ENCODE measurements at places on chromosomes 2 and 18.
A peak's percentile ranks its signal among the peaks of the same experiment; 100 is the strongest.

DNA sequence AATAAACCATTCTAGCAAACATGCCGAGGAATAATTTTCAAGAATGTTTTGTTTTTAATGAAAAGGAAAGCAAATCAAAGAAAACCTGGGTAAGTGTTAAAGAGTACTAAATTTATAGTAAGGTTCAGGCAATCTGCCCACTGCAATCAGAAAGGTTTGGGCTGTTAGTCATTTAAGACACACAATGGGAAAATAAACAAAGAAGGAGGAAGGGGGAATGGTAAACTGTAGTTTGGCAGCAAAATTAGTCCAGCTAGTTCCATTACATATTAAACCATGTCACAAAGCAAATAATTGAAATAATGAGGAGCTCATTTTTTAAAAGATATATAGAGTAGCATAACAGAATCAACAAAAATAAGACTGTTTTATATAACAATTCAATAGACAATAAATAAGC is 87.5 kb upstream of the COPS8 start:
- no peak for DNase-seq

GRCh38 chr2:172246649-172247048 is 143.9 kb upstream of the DLX2 start:
- DNase-seq = no peak

DNA sequence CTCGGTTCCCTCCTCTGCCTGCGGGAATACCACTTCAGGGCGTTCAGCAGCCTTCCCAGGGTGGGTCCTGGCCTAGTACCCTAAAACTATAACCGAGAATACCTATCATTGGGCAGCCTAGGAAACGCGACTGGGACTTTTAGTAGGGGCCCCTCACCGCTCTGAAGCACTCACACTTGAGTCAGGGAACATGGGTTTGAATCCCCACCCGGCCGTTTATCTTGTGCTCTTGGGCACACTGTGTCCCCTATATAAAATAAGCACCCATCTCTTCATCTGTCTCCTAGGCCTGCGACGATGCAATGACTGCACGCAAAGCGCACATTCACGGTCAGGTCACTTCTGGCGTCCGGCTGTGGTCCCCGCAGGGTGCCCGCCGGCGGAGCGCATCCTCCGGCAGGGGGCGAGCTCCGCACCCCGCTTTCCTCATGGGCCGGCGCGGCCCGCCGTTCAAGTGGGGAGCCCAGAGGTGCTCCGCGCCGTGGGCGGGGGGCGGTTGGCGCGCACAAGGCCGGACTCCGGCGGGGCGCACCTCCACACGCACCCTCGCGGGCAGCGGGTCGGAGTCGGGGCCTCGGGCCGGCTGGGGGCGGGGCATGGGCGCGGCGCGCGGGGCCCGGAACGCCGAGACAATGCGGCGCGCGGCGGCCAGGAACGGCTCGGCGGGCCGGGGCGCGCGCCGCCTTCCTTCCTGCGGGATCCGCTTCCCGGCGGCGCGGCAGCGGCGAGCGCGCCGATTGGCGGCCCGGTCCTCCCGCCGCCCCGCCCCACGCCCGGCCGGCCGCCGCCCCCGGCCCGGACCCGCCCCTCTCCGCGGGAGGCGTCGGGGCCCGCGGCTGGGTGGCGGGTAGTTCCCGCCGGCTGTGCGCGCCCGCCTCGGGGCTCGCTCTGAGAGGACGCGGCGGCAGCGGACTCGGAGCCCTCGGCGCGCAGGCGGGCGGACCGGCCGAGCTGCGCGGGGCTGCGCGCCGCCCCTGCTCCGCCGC is at the start of gene ASAP2:
Gene ASAP2 (plus strand): TSS at position 850 of the 986 bp plus-strand sequence. CDS start 293 bp downstream, outside the sequence.
- no peak for DNase-seq

DNA sequence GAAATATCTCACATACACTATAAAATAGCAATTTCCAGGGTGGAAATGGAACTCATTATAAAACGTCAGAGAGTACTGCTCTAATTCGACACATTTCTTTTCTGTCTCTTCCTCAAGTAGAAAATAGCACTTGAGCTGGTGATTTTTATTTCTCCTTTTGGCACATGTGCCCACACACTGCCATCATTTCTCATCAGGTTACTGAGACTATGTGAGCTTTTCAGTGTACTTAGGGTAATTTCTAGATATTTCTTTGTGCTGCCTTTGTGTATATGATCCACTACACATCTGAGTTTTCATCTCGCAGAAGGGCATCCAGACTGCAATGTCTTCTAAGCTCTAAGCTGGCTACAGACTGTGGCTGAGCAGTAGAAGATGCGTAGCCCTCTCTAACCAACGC is 62.1 kb upstream of the PGAP1 start:
- DNase-seq = no peak

- no peak for DNase-seq
These were observed 125.7 kb downstream of the RBMS1 start for GRCh38 chr2:160367887-160368286.

DNA sequence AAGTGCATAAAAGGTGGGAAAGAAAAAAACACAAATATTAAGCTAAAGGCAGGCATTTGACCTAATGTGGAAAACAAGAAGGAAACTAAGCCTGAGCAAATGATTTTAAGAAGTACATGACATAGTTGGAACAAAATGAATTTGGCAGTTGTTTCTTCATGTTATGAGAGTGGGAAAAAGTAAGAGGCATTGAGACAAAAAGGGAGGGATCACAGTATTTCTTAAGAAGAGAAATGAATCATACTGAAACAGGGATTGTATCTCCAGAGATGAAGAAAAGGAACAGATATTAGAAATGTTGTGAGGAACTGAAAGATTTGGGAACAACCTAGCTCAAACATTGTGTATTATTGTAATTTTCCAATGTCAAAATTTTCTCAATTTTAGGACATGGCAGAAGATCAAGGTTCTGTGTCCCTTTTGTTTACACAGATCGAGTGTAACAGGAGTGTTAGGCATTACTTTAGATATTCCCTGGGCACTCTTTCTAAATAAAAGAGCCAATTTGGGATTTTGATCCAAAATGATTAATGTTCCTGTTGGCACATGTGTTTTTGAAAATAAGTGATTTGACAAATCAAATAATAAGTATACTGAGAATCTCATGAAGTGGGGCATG is 98.6 kb downstream of the CALCRL start:
- DNase-seq = no peak

- DNase-seq = no peak
These were observed 115.9 kb upstream of the TANK start for GRCh38 chr2:161044095-161044865.

GRCh38 chr2:152376385-152376784 is 41.4 kb downstream of the FMNL2 start:
- no peak for DNase-seq

- DNase-seq = no peak
These were observed 77.0 kb upstream of the PDE1A start for GRCh38 chr2:182503886-182504285.

- DNase-seq = no peak
These were observed 3.7 kb upstream of the CRIM1 start for GRCh38 chr2:36351736-36352349.

GRCh38 chr2:235514627-235515363 is 21.0 kb downstream of the AGAP1 start:
- no peak for DNase-seq

DNA sequence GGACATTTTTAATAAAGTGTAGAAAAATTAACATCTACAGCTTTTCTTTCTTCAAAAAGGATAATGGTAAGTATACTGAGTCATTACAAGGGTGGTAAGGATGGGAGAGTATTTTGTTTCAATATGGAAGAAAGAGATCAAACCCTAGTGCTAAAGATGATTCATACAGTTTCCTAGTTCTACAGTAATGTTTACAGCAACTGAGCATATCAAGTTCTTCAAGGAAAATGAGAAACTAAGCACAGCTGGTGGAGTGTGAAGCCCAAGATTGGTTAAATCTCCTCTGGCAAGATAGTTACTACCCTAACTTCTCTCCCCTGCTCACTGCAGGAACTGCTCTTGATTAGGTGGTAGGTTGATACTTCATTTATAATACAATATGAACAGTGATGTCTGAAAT is 467.5 kb downstream of the XIRP2 start:
- no peak for DNase-seq

GRCh38 chr2:158505448-158505934 is 48.7 kb downstream of the PKP4 start:
- no peak for DNase-seq

DNA sequence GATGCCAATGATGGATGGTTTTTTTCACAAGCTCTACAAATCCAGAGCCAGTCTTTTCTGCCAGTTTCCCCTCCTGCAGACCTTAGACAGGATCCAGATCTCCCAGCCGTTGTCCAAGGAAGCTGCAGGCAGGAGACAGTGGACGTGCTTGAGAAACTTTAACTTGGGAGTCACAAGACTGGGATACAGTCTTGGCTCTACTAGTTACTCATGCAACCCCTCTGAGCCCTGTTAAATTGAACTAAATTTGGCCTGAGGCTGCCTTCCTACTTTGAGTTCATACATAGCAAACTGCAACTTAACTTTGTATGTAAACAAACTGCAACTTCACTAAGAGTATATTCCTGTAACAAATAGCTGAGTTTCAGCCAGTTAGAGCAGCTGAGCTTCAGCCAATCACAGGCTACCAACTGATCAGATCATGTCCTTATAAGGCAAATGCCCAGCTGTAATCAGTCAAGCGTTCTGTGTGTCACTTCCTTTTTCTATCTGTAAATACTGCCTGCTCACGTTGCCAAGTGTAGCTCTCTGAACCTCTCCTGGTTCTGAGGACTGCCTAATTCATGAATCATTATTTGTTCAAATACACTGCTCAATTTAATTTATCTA is 140.9 kb downstream of the CAPN13 start:
- peak; percentile 20 for DNase-seq

GRCh38 chr2:228522276-228522675 is 340.8 kb upstream of the SPHKAP start:
- DNase-seq = no peak

GRCh38 chr2:223576873-223577272 is 25.3 kb downstream of the SCG2 start:
- DNase-seq = no peak

DNA sequence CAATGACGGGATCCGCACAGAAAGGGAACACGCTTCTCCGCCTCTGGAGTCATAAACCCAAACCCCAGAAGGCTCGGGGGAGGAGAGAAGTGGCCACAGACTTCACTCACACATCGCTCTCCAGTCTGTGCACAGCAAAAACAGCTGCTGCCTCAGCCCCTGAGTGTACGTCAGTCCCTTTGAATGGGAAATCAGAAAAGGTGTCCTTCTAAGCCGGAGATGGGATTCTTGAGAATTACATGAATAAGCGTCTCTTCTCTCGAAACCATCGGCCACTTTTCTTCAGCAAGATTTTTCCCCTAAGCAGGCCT is 78.3 kb downstream of the PDCL3 start:
- DNase-seq = no peak

DNA sequence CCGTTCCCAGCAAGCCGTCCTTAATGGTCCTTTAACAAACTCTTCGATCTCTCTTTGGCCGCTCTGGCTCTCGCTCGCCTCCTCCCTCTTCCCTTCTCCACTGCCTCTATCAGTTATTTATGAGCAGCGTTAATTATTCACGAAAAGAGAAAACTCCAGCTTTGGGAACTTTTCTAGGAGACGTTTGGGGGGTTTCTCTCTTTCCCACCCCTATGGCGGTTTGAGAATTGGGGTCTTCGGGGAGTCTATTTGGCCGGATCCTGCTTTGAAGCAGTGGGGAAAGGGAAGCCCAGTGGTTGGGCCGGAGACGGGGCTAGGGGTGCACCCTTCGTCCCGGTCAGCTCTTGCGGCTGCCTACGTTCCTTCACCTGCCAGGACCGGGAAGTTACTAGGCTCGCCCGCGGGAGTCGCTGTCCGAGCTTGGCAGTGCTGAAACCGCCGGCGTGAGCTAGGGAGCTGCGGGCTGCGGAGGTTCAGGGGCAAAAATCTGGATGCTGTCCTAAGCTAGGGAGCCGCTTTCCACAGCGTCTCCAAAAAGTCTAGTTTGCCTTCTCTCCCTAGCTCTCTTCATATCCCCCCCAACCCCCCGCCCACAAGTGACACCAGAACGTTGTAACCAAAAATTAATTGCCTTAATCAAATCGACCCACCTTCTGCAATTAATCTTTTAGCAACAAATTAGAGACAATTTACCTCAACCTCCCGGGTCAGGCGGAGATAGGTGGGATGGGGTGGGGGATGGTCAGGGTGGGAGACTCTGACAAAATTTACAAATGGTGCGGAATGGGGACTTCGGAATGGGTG is 8.9 kb upstream of the SKOR2 start:
- DNase-seq = no peak

- no peak for DNase-seq
These were observed 90.5 kb upstream of the YWHAQ start for GRCh38 chr2:9721344-9721743.

GRCh38 chr18:8319798-8320489 is 289.3 kb upstream of the RAB12 start:
- no peak for DNase-seq

DNA sequence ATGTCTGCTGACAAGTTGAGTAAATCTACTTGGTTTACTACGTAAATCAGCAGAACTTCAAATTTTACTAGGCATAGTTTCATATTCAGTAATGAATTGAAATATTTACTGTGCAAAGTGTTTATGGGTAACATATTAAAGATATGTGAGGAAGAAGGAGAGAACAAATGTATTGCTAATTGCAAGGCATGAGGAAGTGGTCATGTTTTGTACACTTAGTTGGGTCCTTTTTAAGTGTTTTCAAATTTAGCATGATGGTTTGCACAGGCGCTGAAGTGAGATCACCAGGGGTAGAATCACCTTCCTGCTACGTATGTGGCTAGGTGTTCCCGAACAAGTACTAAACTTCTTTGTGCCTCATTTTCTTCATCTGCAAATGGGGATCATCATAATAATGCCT is 1534.4 kb downstream of the LRP1B start:
- no peak for DNase-seq

- no peak for DNase-seq
These were observed 75.1 kb upstream of the MAP4K4 start for GRCh38 chr2:101622210-101623030.

GRCh38 chr2:5190023-5190422 is 502.2 kb upstream of the SOX11 start:
- no peak for DNase-seq

GRCh38 chr18:3493501-3494244 is 43.7 kb downstream of the TGIF1 start:
- no peak for DNase-seq

- no peak for DNase-seq
These were observed 16.2 kb upstream of the CTAGE1 start for GRCh38 chr18:22433956-22434355.

GRCh38 chr2:56197816-56198215 is 14.0 kb downstream of the CCDC85A start:
- DNase-seq = no peak

- DNase-seq = no peak
These were observed 18.4 kb upstream of the DSC2 start for GRCh38 chr18:31120594-31120993.

GRCh38 chr2:111201214-111201613 is 80.5 kb downstream of the BCL2L11 start:
- DNase-seq = no peak

GRCh38 chr2:230739961-230740360 is 27.3 kb downstream of the CAB39 start:
- no peak for DNase-seq

GRCh38 chr2:230984393-230985220 is 11.3 kb upstream of the SPATA3 start:
- no peak for DNase-seq
